ENCODE measurements at places on chromosomes 5 and 9. TPM values are rescaled to one million over a fixed set of nuclear protein-coding genes. Genes with fewer than 3 reads are reported as not detected.

INSL6 gene
- not detected for polyA plus RNA-seq

BRD3 gene
- 7.7 TPM for polyA plus RNA-seq

PCDHB12 gene
- 0.77 TPM for polyA plus RNA-seq

ENHO gene
- 2.7 TPM for polyA plus RNA-seq

GMCL2 gene
- not detected for polyA plus RNA-seq

CCDC107 gene
- 52.3 TPM for polyA plus RNA-seq

ACTBL2 gene
- not detected for polyA plus RNA-seq

FBXL7 gene
- polyA plus RNA-seq = 3.9 TPM

TRMT10B gene
- 5.2 TPM for polyA plus RNA-seq

SYNPO gene
- 46.3 TPM for polyA plus RNA-seq

RAB14 gene
- polyA plus RNA-seq = 48.0 TPM

NR6A1 gene
- polyA plus RNA-seq = 1.2 TPM

AMBP gene
- polyA plus RNA-seq = 43.5 TPM

PCDHGA1 gene
- 0.19 TPM for polyA plus RNA-seq

MTAP gene
- 11.2 TPM for polyA plus RNA-seq

TPPP gene
- 5.8 TPM for polyA plus RNA-seq

VLDLR gene
- 8.6 TPM for polyA plus RNA-seq

NEUROG1 gene
- polyA plus RNA-seq = not detected

IFNE gene
- not detected for polyA plus RNA-seq

C9 gene
- polyA plus RNA-seq = 1.5 TPM

GPR21 gene
- polyA plus RNA-seq = 0.34 TPM

ANKRD20A1 gene
- polyA plus RNA-seq = not detected

LCN1 gene
- not detected for polyA plus RNA-seq

NRG2 gene
- polyA plus RNA-seq = 4.6 TPM

RMRP gene
- polyA plus RNA-seq = not detected

PNPLA7 gene
- polyA plus RNA-seq = 2.1 TPM

CYLC2 gene
- polyA plus RNA-seq = not detected

IL4 gene
- polyA plus RNA-seq = not detected

MYMK gene
- not detected for polyA plus RNA-seq

TCOF1 gene
- 12.2 TPM for polyA plus RNA-seq

PTGES2 gene
- 117 TPM for polyA plus RNA-seq

NTMT1 gene
- polyA plus RNA-seq = 61.2 TPM

PCDHA13 gene
- polyA plus RNA-seq = 0.49 TPM

CEP120 gene
- 4.6 TPM for polyA plus RNA-seq

LAMC3 gene
- 13.4 TPM for polyA plus RNA-seq

RANBP3L gene
- polyA plus RNA-seq = 8.7 TPM

PRLR gene
- polyA plus RNA-seq = 9.3 TPM

FAM153A gene
- polyA plus RNA-seq = 1.6 TPM

PRR16 gene
- polyA plus RNA-seq = 2.4 TPM

TMEM171 gene
- 17.7 TPM for polyA plus RNA-seq

TMC1 gene
- polyA plus RNA-seq = 1.2 TPM

ACOT12 gene
- 2.2 TPM for polyA plus RNA-seq

CKS2 gene
- 72.8 TPM for polyA plus RNA-seq

PGM5 gene
- 16.3 TPM for polyA plus RNA-seq

CCDC112 gene
- 3.8 TPM for polyA plus RNA-seq

SEMA6A gene
- 4.0 TPM for polyA plus RNA-seq

FOXD4L3 gene
- polyA plus RNA-seq = not detected

All from kidney (tissue), 22 donors.